RWPE2 (cell line): ENCODE measurements at places on chromosomes 6 and 20.

GRCh38 chr20:23036371-23036770, 1.3 kb downstream of the SSTR4 start:
- DNase-seq, result no peak

DNA sequence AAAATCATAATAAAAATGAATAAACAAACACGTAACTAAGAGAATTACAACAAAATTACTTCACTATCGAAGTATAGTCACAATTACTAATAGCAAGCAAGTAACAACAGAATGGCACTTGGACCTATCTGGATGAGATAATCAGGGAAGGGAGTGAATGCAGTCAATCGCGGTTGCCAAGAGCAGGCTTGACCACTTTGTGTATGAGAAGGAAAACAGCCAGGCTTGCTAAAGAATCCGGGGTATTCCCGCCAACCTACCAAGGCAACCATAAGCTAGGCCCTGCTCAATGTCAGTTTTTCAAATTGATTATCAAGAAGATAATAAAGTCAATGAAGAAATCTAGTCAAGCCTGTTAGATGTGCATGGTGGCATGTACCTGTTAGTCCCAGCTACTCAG, 39.7 kb downstream of the PXDC1 start:
- no peak for DNase-seq

DNA sequence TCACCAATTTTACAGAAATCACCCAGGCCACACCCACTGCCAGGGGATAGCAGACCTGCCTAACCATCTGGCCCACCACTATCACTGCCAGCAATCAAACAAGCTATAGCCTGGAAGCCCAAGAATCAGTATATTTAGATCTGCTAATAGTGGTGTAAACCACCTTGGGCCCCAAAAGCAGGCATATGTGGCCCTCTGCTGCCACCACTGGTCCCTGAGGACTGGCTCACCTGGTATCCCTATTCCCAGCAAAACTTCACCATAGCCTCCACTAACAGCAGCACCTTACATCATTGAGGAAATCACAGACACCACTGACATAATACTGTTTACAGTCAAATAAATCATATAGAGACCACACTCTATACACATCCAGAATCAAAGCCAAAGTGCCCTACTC, 880.4 kb upstream of the MAN1A1 start:
- DNase-seq, result no peak

GRCh38 chr6:147040121-147040910, 163.9 kb upstream of the STXBP5 start:
- DNase-seq, result no peak

- DNase-seq, result peak; percentile 70
Observed at GRCh38 chr20:49405696-49406095, 76.8 kb downstream of the KCNB1 start.

DNA sequence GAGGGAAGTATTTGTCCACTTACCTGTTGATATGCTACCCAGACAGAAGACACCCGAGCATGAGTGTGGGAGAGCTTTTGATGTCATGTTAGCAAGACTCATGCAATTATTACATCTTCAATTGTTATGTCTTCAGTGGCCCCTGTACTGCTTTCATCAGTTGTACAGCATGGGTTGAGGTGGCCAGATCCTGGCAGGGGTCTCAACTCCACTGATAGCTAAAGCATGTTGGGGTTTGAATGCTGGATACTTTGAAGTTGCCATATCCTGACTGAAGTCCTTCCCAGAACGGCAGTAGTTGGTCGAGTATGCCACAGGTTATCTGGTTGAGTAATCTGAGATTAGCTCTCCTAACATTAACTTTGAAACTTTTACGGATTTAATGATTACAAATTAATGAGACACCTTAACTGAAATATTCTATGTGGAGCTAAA, 46.7 kb downstream of the LRRN4 start:
- DNase-seq, result no peak

- no peak for DNase-seq
Observed at GRCh38 chr20:35216541-35216940, 9.9 kb upstream of the MMP24 start.

- no peak for DNase-seq
Observed at GRCh38 chr20:8631271-8631670, 437.6 kb upstream of the PLCB4 start.

GRCh38 chr6:157061770-157062594, 261.3 kb downstream of the TMEM242 start:
- no peak for DNase-seq
